ENCODE measurements at places on chromosomes 2 and 18. TPM values are rescaled to one million over a fixed set of nuclear protein-coding genes. Genes with fewer than 3 reads are reported as not detected.

KRTCAP3 gene
- 13.9 TPM for total RNA-seq

CRYGB gene
- not detected for total RNA-seq

IL37 gene
- not detected for total RNA-seq

PSMA8 gene
- 1.4 TPM for total RNA-seq

PLGLB1 gene
- total RNA-seq = 14.0 TPM

All from activated naive CD8-positive, alpha-beta T cell treated with anti-CD3 and anti-CD28 coated beads, Interleukin-2, amount 10 ng/mL, durations not matched to agents 7 days and 5 days (primary cell).